Activated CD8-positive, alpha-beta T cell treated with anti-CD3 and anti-CD28 coated beads for 36 hours (primary cell): ENCODE measurements at places on chromosomes 2 and 18. TPM values are rescaled to one million over a fixed set of nuclear protein-coding genes. Genes with fewer than 3 reads are reported as not detected.
A peak's percentile ranks its signal among the peaks of the same experiment; 100 is the strongest.

PRSS56 gene
- total RNA-seq = not detected

DNA sequence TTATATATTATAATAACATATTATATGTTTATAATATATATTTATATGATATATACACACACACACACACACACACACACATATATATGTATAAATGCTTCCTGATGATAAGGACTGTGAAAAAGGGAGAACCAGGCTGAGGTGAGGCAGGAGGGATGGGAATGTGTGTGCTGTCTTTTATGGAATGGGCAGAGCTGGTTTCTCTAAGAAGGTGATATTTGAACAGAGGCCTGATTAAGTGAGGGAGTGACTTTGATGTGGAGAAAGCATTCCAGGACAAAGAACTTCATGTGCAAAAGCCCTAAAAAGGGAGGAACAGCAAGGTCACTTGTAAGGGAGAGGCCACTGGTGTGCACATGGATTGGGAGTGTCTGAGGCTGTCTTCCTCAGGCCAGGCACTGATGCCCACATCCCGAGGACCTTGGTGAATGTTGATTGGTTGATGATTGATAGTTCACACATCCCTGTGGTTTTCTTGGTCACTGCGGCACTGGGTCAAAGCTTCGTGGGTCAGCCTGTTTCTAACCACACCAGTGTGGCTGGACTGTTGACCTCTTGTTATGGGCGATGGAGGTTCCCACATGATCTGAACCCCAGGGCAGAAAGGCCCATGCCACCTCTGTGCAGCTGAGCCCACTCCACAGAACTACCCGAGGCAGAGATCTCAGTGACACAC is 196.9 kb downstream of the MYCN start:
- no peaks in the 10 kb centered on the region for H3K36me3 ChIP-seq
- no peak for DNase-seq
- H3K4me1 ChIP-seq = no peaks in the 10 kb centered on the region
- H3K27ac ChIP-seq = no peak overlapping the region
- no peak overlapping the region for H3K4me3 ChIP-seq

- H3K27ac ChIP-seq = no peak overlapping the region
- no peak overlapping the region for H3K4me3 ChIP-seq
- DNase-seq = no peak
- H3K4me1 ChIP-seq = no peaks in the 10 kb centered on the region
- H3K36me3 ChIP-seq = peaks cover 2% of the 10 kb centered on the region
Observed at GRCh38 chr2:203126996-203127395, 111.8 kb upstream of the CYP20A1 start.

SOCS6 gene
- 0.60 TPM for total RNA-seq

DNA sequence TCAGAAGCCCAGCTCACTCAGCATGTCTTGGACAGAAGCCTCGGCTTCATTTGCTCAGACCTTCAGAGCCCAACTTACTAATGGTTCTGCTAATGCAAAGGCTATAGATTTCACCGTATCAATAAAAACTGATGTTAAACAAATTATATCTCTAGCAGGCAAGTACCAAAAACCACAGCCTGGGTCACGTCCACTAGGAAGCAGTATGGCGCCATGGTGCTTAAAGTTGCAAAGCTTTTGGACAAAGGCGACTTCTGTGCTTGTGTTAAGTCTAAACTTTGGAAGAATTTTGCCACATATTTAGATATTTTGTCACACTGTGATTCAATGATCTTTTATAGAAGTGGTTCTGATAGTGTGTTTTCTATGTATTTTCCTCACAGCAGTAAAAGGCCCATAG is 276.8 kb upstream of the PARD3B start:
- H3K4me1 ChIP-seq = no peaks in the 10 kb centered on the region
- H3K27ac ChIP-seq = no peak overlapping the region
- H3K36me3 ChIP-seq = no peaks in the 10 kb centered on the region
- no peak overlapping the region for H3K4me3 ChIP-seq

LTBP1 gene
- not detected for total RNA-seq

UCN gene
- total RNA-seq = 2.5 TPM

WNT10A gene
- 27.9 TPM for total RNA-seq

ICA1L gene
- total RNA-seq = 7.1 TPM

GRCh38 chr2:5982193-5982902 is 290.2 kb downstream of the SOX11 start:
- no peak overlapping the region for H3K4me3 ChIP-seq
- H3K27me3 ChIP-seq = peaks cover 3% of the 10 kb centered on the region
- H3K27ac ChIP-seq = no peak overlapping the region
- no peak for DNase-seq

SPR gene
- total RNA-seq = 9.4 TPM

CCL20 gene
- total RNA-seq = 7.5 TPM

DNA sequence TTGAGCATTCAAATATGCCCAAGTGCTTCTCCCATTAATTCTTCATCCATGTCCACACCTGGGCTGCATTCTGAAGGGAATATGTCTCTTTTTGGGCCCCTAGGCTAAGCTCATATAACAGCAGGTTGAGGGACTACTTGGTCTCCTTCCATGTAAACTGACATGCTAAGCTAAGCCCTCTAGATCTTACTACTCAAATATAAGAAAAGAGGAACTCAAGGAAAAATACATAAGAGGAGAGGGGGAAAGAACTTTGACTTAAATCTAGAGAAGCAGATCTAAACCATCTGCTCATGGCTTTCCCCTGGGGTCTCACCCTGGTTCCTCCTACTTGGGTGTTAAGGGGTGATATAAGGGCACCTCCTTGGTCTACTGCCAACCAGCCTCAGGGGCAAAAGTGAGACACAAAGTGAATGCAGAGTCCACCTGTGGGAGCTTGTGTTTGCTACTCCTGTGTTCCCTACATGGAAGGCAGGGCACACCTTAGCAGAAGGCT is 19.8 kb upstream of the NFU1 start:
- H3K27ac ChIP-seq = no peak overlapping the region
- no peaks in the 10 kb centered on the region for H3K27me3 ChIP-seq
- peaks cover 44% of the 10 kb centered on the region for H3K4me1 ChIP-seq
- H3K4me3 ChIP-seq = no peak overlapping the region
- DNase-seq = no peak
- H3K36me3 ChIP-seq = peaks cover 10% of the 10 kb centered on the region

- H3K27me3 ChIP-seq = peaks cover 15% of the 10 kb centered on the region
- H3K36me3 ChIP-seq = no peaks in the 10 kb centered on the region
- DNase-seq = no peak
- H3K4me1 ChIP-seq = no peaks in the 10 kb centered on the region
- no peak overlapping the region for H3K27ac ChIP-seq
Observed at GRCh38 chr2:126933711-126934091, 35.0 kb downstream of the TEX51 start.

DNA sequence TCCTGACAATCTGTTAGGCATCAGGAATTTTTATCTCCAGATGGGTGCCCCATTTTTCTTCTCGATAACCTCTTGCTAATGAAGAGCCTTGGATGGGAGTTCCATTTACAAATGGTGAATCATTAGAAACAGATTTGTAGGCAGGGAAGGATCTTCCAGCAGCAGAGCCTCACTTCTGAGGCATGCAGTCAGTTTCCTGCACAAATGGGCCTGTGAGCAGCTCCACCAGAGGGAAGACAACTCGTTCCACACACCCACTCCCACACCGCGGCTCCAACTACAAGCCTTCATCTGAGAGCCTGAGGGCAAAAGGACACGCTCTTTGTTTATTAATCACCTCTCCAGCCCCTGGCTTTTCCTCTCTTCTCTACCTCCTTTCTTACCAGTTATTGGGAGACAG is 108.5 kb downstream of the CTAGE1 start:
- no peak overlapping the region for H3K27ac ChIP-seq
- peaks cover 2% of the 10 kb centered on the region for H3K27me3 ChIP-seq
- no peak for DNase-seq
- H3K4me3 ChIP-seq = no peak overlapping the region

DNA sequence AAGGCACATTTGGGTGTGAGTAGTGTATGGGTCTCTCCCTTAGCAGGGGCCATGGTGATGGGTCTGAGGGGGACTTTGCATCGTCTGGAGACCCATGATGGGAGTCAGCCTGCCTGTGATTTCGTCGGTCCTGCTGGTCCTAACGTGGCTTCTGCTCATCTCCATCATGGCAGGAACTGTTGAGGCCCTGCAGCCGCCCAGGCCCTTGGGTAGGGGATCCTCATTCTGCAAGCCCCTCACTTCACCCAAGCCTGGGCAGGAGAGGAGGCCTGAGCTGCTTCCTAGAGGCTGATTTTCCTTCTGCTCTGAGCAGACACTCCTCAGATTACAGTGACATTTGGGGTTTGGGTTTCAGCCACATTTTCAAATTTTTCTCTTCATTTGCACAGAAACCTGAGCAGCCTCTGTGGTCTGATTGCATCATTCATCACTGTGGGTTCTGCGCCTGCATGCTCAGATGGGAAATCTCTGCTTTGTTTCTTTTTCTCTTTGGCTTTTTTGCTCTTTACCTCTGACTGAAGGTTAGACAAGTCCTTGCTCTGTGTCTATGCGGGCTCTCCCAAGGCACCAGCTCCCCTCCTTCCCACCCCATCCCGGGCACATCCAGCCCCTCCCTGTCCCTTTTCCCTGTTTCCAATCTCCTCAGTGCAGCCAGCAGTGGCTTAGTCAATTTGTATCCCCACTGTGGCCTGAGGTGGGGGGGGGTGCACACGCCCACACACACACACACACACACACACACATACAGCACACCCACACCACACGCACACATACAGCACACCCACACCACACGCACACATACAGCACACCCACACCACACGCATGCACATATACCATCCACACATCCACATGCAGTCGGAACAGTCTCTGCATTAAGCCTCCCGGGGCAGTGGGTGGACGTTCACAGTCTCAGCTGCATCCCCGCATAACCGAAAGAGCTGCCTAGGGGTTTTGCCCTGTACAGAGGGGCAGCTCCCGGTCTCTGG is 305.4 kb upstream of the HS6ST1 start:
- H3K4me3 ChIP-seq = no peak overlapping the region
- peaks cover 17% of the 10 kb centered on the region for H3K4me1 ChIP-seq
- peak overlapping the region; percentile 47 for H3K27ac ChIP-seq

- peaks cover 13% of the 10 kb centered on the region for H3K4me1 ChIP-seq
- H3K27ac ChIP-seq = no peak overlapping the region
- peaks cover 9% of the 10 kb centered on the region for H3K27me3 ChIP-seq
- H3K36me3 ChIP-seq = no peaks in the 10 kb centered on the region
- H3K4me3 ChIP-seq = no peak overlapping the region
Observed at GRCh38 chr2:42010743-42011298, 37.0 kb upstream of the PKDCC start.

NEU4 gene
- 0.54 TPM for total RNA-seq

GNLY gene
- 52.6 TPM for total RNA-seq

CGREF1 gene
- total RNA-seq = 3.7 TPM

- H3K4me3 ChIP-seq = no peak overlapping the region
- H3K27me3 ChIP-seq = peaks cover under 1% of the 10 kb centered on the region
- H3K27ac ChIP-seq = no peak overlapping the region
- peak; percentile 8 for DNase-seq
- no peaks in the 10 kb centered on the region for H3K4me1 ChIP-seq
Observed at GRCh38 chr2:179340678-179341077, 76.0 kb upstream of the SESTD1 start.

DNA sequence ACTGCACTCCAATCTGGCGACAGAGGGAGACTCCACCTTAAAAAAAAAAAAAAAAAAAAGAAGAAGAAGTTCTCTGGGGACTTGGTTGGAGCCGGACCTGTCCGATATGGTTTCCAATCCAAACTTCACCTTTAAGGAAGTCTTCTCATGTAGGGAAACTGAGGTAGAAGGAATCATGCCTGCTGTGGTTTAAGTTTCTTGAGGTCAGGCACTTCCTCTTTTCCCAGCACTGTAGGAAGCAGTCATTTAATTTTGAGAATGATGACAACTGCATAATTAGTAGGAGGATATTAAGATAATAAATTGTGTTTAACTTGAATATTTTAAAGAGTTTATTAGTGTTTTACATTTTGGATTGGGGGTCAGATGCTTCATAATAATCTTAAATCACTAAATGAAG is 62.9 kb downstream of the KCNE4 start:
- no peak overlapping the region for H3K4me3 ChIP-seq
- H3K36me3 ChIP-seq = no peaks in the 10 kb centered on the region
- H3K27me3 ChIP-seq = peaks cover 1% of the 10 kb centered on the region
- DNase-seq = no peak

DOCK10 gene
- 191 TPM for total RNA-seq

TMEM198 gene
- total RNA-seq = 2.2 TPM

DNA sequence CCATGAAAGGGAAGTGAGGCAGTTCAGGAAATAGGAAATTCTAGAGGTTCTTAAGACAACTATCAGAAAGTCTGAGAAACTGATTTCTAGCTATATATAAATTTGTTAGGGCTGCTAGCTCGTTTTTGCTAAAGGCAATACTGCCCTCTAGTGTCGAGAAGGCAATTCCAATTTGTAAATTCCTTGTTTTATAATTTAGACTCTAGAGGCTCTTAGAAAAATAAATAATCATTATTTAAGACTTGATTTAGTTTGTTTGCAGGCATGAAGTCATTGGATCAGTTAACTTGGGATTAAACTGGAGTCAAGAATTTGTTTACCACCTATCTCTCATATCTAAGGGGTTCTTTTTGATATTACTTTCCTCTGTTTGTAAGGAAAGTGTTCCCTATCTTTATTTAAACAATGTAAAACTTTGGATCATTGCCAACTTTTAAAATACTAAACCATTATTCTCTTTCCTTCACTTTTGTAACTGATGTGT is 66.2 kb downstream of the ACVR2A start:
- H3K27ac ChIP-seq = no peak overlapping the region
- H3K27me3 ChIP-seq = no peaks in the 10 kb centered on the region
- no peaks in the 10 kb centered on the region for H3K4me1 ChIP-seq
- H3K4me3 ChIP-seq = no peak overlapping the region

- H3K4me1 ChIP-seq = peaks cover 30% of the 10 kb centered on the region
- no peaks in the 10 kb centered on the region for H3K36me3 ChIP-seq
- no peaks in the 10 kb centered on the region for H3K27me3 ChIP-seq
- no peak for DNase-seq
- no peak overlapping the region for H3K4me3 ChIP-seq
- H3K27ac ChIP-seq = no peak overlapping the region
Observed at GRCh38 chr18:13442451-13442850, 223.9 kb downstream of the LDLRAD4 start.

DNA sequence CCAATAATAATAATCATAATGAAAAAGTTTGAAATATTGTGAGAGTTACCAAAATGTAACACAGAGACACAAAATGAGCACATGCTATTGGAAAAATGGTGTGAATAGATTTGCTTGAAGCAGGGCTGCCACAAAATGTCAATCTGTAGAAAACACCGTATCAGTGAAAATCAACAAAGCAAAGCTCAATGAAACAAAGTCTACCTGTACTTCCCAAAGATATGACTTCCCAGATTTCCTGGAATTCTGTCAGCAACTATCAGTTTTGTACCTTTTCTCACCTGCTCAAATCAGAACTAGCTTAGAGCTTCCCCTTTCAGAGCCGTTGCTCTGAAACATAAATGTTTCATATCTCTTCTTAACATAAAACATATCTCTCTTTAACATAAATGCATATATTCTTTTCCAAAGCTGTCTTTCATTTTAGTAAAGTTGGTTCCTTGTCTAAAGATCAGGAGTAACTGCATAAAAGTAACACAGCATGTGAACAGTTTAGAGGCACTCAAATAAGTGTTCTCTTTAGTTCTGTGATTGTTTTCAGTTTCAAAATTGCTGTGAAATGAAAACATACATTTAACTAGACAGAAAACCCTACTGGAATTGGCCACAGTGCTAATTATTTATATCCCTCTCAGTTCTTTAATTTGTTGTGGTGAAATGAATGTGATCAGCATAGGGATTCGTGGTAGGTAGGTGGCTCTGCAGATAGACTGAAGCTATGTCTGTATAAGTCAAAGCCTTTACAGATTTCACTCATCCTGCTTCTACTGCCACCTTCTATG is 262.5 kb downstream of the KCNJ3 start:
- no peaks in the 10 kb centered on the region for H3K4me1 ChIP-seq
- no peak overlapping the region for H3K4me3 ChIP-seq
- H3K27ac ChIP-seq = no peak overlapping the region
- no peaks in the 10 kb centered on the region for H3K27me3 ChIP-seq
